Stimulated activated CD4-positive, alpha-beta T cell treated with anti-CD3 and anti-CD28 coated beads, Interleukin-1b, Interleukin-23, amount 100 ng/mL, for 1 hour (primary cell): ENCODE measurements at places on chromosomes 5 and 9.

DNA sequence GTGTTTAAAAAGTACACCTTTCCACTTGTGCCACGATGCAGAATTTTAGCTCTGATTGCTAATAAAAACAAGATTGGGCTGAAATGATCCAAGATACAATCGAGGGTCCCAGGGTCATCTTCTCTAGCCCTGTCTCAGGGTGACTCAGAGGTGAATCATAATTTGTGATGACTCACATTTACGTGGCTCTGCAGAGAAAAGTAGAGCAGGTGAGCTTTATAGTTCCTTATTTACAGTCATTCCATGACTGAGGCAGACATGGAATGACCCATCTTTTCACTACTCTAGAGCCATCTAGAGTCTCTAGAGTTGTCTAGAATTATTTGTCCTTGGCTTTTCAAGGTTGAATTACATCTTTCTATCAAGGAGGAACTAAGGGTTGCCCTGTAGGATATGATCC lies 155.2 kb downstream of the GAS1 start:
- no peak for DNase-seq

DNA sequence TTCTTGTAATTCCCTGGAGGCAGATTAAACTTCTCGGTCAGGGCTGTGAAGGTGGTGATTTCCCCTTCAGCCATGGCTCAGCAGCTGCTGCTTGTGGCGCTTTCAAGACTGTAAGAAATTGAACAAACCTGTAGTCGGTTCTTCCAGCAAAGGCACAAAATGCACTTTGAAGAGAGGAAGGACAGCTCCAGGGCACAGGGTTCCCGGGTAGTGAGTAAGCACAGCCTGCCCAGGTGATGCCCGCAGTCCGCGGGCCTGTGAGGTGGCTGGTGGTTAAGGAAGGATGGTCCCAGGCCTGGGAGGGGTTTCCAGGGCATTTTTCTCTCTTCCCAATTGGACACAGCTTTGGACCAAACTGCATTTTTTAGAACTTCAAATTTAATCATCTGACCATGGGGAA lies 71.8 kb downstream of the FGF1 start:
- no peak for DNase-seq

DNA sequence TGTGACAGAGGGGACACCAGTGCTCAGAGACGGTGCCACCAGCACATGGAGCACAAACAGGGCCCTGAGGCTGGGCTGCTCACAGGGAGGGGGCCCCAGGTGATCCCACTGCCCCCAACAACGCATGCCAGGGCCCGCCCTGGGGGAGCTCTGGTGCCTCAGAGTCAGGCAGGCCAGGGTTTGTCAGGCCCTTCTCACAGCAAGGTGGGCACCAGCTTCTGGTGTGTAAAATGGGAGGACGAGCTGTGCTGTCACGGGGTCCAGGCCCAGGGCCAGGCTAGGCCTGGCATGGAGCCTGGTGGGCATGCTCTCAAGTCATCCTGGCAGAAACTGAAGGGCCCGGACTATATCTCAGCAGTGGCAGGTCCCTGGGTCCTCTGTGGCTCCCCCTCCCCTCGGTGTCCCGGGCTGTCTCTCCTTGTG lies 34.5 kb downstream of the PRRT1B start:
- DNase-seq = no peak

DNA sequence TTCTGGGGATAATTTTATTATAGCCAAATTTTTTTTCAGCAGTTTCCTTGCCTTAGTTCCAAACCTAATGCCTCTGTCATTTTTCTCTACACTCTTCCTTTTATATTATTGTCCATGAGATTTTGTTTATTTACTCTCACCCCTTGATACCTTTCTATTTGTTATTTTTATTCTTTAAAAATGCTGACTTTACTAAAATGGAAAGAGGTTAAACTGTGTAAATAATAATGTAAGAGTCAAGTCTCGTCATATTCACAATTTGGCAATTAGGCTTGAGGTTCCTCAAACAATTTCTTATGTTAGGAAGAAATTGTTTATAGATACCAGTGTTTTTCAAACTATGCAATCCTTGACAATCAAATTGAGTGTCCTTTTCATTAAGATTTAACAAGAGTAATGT lies 428.6 kb upstream of the CDH9 start:
- DNase-seq = no peak

- no peak for DNase-seq
Measured at GRCh38 chr5:2262620-2263019, 379.9 kb upstream of the IRX4 start.

DNA sequence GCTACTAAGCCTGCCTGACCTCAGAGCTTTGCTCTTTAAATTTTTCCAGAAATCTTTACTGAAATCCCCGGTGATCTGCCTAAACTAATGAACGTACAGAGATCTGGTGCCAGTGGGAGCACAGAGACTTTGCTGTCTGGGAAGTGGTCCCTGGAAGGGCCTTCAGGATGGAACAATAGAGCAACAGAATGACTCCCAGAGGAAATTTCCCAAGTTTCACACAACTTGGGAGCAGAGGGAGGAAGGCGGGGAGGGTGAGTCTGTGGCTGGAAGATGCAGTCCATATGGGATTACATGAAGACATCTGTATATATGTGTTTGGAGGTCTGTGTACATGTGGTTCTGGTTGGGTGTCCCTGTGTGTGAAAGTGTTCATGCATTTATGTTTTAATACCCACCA lies 638.3 kb downstream of the CCDC171 start:
- no peak for DNase-seq
